ENCODE measurements at places on chromosomes 1 and 21. TPM values are rescaled to one million over a fixed set of nuclear protein-coding genes. Genes with fewer than 3 reads are reported as not detected.

Gene MRTO4
- total RNA-seq, result 32.5 TPM

GRCh38 chr1:248812736-248813425 lies 12.8 kb downstream of the SH3BP5L start:
- no peak overlapping the region for H3K4me3 ChIP-seq
- DNase-seq, result no peak
- no peaks in the 10 kb centered on the region for H3K27me3 ChIP-seq
- no peak overlapping the region for H3K27ac ChIP-seq

Gene SLFNL1
- 0.56 TPM for total RNA-seq

DNA sequence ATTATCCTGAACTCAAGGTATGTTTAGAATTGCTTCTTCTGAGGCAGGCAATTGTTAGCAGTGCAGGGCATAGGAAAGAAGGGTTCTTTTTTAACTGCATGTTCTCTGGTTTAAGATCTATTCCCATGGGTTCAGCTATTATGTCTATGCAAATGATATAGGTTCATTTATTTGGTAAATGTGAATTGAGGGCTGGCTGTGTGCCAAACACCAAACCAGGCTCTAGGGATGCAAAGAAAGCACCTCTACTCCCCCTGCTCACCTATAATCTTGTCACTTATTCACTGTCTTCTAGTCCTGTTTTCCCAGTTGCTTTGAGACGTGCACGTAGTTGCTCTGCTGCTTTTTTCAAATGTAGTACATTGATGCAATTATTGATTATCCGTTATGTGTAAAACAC lies 691 bp upstream of the KIFAP3 start:
- peak overlapping the region; percentile 95 for H3K4me3 ChIP-seq
- peak; percentile 11 for DNase-seq
- no peaks in the 10 kb centered on the region for H3K27me3 ChIP-seq

DNA sequence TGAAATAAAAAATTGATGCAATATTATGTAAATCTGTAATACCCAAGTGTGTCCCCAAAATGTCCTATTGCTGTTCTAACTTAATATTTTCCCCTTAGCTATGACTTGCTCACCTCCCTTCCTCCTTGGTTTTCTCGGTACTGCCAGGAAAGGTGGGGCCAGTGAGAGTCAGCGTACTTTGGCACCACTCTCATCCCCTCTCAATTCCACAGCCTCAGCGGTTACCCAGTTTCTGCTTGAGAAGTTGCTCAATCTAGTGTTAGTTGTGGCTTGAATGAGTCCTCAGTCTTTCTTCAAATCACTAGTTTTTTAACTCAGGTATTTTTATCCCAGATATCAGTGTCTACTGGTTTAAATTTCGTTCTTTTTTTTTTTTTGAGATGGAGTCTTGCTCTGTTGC lies 32.3 kb downstream of the BCAS2 start:
- DNase-seq, result no peak
- H3K36me3 ChIP-seq, result no peaks in the 10 kb centered on the region
- H3K27me3 ChIP-seq, result peaks cover 2% of the 10 kb centered on the region

DNA sequence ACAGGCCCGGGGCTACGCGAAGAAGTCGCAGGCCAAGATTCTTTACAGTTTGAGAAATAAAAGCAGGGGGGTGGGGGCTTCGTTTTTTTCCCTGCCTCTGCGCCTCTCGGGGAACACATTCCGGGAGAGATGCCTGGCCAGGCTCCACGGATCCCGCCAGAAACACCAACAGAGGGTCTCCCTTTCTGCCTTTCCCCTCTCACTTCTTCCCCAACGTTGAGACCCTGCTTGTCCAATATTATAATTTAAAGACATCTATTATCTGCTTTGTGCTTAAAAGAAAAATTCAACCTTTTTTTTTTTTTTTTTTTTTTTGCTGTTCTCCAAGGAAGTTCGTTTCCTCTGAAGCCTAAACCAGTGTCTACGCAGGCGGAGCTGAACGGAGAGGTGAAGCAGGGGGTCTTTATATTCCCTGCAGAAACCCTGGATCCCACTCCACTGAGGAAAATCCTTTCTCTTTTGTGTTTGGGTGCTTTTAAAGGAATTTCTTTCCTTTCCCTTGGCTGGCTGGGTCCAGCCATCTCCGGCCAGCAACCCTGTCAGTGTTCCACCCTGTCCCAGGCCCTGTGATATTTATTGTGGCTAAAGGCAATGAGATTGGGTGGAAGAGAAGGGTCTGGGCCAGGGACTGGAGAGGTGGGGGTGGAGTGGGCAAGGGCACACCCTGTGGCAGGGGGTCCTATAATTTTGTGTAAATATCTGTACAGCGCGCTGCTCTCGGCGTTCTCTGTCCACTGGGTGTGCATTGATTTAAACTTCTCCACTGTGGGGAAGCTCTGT lies 2.2 kb downstream of the FOXD2 start:
- H3K36me3 ChIP-seq, result peaks cover 3% of the 10 kb centered on the region
- peak overlapping the region; percentile 32 for H3K4me3 ChIP-seq
- H3K27me3 ChIP-seq, result peaks cover 3% of the 10 kb centered on the region
- peak overlapping the region; percentile 36 for H3K27ac ChIP-seq
- DNase-seq, result no peak
- H3K4me1 ChIP-seq, result peaks cover 29% of the 10 kb centered on the region

DNA sequence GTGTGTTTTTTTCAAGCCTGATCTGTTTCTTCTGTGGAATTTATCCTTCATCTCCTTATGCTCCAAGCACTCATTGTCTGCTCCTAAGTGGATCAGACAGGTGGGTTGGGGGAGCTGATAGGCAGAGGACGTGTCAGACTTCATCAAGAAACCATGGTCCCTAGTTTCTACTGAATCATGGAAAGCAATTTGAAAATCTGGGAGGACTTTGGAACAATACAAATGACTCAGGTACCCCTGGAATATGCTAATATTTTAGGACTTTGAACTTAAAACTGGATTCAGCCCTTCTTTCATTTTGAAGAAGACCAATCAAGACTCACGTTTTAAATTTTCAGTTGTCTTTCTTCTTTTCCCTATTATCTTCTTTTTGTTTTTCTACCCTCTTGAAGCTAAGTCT lies 7.7 kb downstream of the ABCG1 start:
- H3K4me1 ChIP-seq, result peaks cover 78% of the 10 kb centered on the region
- DNase-seq, result no peak
- no peak overlapping the region for H3K27ac ChIP-seq
- H3K36me3 ChIP-seq, result peaks cover 29% of the 10 kb centered on the region
- no peaks in the 10 kb centered on the region for H3K27me3 ChIP-seq

DNA sequence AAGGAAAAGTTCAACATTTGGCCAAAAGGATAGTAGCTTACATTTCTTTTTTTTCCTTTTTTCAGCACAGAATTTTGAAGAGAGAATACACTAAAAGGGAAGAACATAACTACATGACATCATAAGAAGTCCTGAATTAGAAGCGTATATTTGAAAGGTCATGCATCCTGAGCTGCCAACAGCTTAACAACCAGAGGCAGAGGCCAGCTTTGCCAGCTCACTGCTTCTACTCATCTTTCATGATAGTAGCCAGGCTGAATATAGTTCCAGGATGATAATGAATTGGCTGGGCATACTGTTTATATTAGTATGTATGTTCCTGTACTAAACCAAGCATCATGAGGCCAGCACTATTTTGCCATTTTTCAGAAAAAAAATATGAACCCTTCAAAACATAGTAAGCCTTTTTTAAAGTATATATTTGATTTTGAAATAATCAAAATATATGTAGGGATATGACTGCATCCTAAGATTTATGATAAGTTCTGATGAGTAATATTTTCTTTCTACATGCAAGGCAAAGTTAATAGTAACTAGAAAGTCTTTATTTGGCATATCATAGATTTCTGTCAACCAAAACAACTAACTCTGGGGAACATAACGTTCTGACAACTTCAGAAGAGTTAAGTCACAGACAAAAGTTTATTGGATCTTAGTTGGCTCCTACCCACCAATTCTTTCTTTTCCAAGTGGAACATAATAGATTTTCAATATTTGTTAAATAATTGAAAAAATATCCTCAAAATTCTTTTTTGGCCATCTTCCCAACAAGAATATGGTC lies 123.2 kb downstream of the DPYD start:
- H3K27ac ChIP-seq, result no peak overlapping the region
- no peaks in the 10 kb centered on the region for H3K27me3 ChIP-seq
- peaks cover 3% of the 10 kb centered on the region for H3K36me3 ChIP-seq
- H3K4me1 ChIP-seq, result peaks cover 3% of the 10 kb centered on the region
- no peak overlapping the region for H3K4me3 ChIP-seq
